ENCODE measurements at places on chromosomes 16 and 17.

GRCh38 chr17:550463-551180 lies 164.0 kb downstream of the VPS53 start:
- DNase-seq = no peak

DNA sequence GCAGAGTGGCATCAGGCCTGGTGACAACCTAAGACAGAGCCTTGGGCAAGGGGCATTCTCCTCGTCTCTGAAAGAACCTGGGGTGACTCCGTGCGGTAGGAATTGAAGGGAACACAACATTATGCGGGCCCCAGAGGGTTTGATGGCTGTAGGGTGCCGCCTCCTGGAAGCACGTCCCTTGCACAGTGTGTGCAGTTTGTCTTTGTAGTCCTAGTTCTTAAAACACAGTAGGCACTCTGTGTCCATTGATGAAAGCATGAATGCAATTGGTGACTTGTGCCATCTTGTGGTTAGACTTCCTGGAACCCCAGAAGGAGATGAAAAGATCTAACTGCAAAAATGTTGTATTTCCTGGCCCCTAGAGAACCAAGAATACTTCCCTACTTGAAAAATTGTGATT lies 279.8 kb downstream of the UTP18 start:
- no peak for DNase-seq

- no peak for DNase-seq
Observed at GRCh38 chr17:81831563-81831956, 1.5 kb downstream of the MCRIP1 start.

GRCh38 chr17:60371818-60372510 lies 20.0 kb downstream of the USP32 start:
- DNase-seq = no peak

DNA sequence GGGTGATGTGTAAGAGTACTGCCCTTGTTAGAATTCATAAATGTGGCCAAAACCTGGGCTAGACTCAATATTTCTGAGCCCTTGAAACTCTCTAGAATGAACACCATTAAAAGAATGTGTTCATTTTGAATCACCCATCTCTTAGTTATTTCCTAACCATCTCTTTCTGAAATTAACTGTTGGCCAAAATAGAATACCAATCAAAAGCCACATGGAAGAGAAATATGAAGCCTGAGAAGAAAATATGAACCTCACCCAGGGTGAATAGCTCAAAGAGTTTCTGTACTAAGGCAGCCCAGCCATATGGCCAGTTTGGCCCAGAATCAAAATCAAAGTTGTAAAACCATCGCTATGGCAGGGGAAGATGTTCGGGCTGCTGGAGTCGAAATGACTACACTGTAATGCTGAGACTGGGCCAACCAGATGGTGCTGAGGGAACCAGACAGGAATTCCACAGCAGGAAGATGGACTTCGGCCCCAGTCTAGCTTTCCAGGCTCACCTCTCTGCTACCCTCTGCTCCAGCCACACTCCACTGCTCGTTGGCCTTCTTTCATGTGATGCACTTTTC lies 154.3 kb upstream of the ZFHX3 start:
- DNase-seq = no peak

GRCh38 chr16:48451323-48451722 lies 66.1 kb upstream of the SIAH1 start:
- DNase-seq = no peak

DNA sequence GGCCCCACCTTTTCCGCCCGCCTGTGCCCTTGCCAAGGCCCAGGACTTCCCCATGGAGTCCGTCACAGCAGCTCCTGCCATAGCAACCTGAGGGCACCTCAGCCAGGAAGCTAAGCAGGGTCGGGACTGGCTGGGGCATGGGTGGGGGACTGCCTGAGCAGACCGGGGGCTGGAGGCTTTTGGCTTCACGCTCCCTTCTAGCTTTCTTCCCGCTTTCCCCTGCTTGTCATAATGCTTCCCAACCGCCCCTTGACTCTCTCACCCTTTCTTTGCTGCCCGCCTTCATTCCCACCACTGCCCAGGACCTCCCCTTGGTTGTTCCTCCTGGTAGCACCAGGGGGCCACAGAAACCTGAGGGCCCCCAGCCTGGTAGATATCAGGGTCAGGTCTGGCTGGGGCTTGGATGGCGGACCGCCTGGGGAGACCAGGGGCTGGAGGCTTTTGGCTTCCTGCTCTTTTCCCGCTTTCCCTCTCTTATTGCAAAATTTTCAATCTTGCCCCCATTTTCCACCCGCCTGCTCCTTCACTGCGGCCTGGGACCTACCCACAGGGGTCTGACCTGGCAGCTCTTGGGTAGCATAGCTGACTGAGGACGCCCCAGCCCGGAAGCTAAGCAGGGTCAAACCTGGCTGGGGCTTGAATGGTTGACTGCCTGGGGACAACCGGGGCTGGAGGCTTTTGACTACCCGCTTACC lies 2287.7 kb downstream of the TP53TG3F start:
- DNase-seq = no peak

DNA sequence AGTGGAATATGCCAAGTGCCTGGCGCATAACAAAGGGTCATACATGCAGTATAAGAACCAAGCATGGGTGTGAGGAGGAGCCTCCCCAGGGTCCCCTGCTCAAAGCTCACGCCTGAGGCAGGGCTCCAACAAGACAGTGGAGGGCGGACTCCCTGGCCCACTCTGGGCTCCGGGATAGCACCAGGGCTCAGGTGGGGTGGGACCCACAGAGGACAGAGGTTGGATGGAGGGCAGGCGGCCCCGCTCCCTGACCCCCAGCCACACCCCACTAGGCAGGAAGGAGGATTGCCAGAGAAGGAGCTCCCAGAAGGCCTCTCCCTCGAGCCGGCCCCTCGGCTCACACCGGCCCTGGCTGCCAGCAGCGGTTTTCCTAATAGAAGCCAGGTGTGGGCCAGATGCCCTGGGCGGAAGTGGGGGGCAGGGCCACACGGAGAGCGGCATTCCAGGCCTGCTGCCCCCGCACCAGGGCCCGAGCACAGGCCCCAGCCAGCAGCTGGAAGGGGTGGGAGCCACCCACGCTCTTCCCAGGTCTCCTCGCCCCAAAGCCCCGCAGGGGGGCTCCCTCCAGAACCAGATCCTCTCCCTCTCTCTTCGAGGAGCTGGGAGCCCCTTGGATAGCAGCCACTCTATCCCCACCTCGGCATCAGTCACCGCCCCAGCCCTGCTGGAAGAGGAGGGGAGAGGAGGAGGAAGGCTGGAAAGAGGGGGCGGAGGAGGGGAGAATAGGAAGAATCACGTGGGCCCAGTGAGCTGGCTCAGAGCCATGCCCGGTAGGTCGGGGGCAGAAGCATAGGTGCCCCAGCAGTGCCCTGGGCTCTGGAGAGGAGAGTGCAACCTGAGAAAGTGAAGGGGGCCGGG lies 21.0 kb downstream of the VASN start:
- DNase-seq = no peak

GRCh38 chr16:13448346-13448745 lies 471.6 kb upstream of the ERCC4 start:
- no peak for DNase-seq

DNA sequence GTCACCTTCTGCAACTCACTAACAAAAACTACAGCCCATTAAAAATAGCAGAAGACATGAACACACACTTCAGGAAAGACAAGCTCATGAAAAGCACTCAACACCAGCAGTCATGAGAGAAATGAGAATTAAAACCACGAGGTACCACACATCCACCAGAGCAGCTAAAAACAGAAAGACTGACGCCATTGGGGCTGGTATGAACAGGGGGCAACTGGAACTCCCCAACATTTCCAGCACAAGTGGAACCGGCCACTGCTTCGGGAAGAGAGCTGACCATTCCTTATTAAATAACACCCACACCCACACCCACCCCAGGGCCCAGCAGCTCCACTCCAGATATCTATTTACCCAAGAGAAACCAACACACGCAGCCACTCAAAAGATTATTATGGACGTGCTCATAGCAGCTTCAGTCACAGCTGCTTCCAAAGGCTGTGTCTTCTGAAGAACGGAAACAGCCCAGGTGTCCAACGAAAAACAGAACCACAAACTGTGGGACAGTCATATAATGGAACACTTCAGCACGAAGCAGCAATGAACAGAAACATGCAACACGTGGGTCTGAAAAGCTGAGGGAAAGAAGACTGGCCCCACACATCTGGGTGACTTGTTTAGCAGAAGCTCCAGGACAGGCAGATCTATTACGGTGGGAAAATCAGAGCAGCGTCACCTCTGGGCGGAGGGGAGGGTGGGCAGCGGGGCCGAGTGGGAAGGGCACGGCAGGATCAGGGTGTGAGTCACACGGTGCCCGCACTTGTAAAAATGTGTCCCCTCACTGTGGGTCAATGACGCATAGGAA lies 41.1 kb downstream of the KLHDC4 start:
- DNase-seq = no peak

GRCh38 chr17:78131172-78132083 lies 857 bp downstream of the TMC8 start:
- DNase-seq = no peak

GRCh38 chr16:66315210-66315825 lies 51.2 kb upstream of the CDH5 start:
- peak; percentile 43 for DNase-seq

DNA sequence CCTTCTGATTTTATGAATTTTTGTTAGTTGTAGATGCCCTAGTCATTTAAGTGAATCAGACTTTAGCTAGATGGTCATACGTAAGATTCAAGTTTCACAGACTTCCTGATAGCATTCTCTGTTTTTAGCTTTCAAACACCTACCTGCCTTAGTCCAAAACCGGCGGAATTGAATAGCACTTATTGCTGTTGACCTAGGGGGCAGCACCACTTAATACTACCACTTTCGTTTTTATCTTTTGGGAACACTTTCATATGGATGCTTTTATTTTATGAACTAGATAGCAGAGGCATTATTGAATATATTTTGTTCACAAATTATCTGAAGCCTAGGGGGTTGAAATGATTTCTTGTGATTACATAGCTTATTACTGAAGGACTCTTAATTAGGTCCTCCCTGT lies 31.5 kb downstream of the TADA2A start:
- no peak for DNase-seq

DNA sequence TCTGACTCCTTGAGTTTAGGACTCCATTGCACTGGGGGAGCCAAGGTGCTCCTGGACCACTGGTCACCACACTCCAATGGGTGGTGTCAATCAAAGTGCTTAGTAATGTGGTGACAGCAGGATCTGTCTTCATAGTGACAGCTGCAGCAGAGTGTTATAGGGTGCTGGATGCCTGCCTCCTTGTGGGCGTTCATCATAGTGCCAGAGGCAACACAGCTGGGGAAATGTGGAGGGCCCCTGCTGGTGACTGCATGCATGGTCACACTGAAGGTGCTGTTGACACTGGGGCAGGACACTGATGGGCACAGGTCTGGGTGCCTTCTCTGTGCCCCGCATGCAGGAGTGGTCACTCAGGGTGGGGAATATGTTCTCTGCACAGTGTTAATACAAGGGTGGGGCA lies 177.5 kb upstream of the CDH8 start:
- no peak for DNase-seq

GRCh38 chr16:81473969-81474959 lies 29.7 kb downstream of the CMIP start:
- DNase-seq = no peak

DNA sequence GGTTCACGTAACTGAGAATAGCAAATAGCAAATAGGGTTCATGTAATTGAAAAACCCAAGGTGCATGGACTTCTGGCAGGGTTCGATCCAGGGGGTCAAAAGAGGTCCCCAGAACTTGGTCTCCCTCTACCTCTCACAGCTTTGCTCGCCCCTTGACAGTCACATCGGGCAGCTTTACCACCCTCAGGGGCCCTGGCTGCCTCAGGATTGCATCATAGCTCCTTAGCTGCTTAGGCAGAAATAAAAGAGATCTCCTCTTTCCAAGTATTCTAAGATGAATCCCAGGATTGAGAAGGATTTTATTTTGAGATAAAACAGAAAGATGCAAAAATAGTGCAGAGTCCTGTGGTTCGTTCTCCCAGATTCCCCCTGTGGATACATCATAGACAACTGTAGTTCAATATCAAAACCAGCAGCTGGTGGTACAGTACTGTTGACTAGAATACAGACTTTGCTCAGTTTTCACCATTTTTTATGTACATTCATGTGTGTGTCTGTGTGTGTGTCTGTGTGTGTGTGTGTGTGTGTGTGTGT lies 12.8 kb downstream of the ADGRG3 start:
- no peak for DNase-seq

- DNase-seq = peak; percentile 86
Observed at GRCh38 chr17:42112552-42113176, at the start of gene DHX58. Gene DHX58, minus strand, starts transcription at chr17:42112714. Its CDS starts 822 bp downstream, at chr17:42111892.

DNA sequence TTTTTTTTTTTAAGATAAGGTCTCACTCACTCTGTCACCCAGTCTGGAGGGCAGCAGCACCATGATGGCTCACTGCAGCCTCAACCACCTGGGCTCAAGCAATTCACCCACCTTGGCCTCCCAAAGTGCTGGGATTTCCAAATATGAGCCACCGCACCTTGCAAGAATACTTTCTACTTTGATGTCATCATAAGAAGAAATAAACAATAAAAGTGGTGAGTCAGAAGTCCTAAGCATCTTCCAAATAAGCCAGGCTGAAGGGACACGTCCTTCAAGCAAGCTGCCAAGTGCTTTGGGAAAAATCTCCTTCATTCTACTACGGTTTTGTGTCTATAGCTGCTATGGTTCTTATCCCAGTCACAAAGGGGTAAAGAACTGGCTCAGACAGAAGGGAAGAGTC lies 20.3 kb downstream of the HASPIN start:
- DNase-seq = no peak

GRCh38 chr17:6374271-6374691 lies 60.6 kb downstream of the AIPL1 start:
- no peak for DNase-seq

DNA sequence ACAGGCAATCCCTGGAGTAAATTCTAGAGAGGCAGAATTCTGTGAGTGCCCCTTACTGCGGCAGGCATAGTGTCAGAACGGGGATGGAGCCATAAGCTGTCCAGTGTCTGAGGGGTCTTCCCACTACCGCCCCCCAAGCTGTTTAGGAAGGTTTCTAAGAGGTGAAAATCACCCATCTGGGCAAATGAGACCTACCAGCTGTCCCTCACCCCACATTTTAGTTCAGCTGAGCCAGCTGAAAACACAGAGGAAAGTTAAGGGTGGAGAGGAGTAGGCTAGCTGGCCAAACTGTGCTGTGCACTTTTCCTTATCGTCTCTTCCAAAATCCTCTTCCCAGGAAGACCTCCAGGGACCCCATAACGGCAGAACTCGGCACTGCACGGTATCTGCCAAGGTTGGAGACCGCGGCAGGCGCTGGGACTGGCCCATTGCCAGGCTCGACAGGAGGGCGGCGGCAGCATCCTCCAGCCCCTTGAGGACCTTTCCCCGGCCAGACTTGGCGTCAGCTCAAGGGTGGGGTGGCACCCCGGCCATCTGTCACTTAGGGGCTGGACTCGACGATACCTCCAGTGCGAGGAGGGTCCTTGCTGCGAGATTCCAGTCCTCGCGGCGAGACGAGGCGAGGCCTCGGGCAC lies 955 bp downstream of the ACLY start:
- no peak for DNase-seq

Data from NCI-H1436 treated with DMSO at 0.1 percent for 48 hours (cell line).